ENCODE measurements at places on chromosomes 7 and 10.

GRCh38 chr7:55187701-55188491 lies 169.1 kb downstream of the EGFR start:
- DNase-seq: no peak

- DNase-seq: no peak
Measured at GRCh38 chr10:6543431-6544005, 36.6 kb downstream of the PRKCQ start.

DNA sequence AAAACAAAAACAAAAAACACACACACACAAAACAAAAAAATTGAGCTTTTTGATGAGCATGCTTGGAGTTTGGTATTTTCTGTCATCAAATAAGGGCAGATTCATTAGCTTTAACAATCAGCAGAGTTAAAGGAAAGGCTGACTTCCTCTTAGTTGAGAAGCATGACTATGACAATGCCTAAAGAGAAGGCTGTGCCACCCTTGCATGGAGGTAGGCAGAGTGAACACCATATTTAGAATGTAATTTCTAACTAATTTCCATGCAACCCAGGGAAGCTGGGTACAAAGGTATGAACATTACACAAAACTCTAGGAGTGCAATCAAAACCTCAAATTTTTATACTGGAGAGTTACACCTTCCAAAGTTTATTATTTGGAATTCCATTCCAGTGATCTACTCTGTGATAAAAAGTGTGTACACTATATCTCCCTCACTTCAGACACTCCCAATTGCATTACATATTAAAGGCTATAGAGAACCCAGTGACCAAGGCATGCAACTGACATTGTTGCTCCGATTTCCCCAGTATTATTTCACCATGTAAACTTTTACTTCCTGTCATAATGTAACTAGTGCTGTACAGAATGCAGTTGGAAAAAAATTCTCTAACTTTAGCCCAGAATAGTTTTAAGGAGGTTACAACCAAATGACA lies 9.4 kb upstream of the CYCS start:
- DNase-seq: no peak

GRCh38 chr7:159136442-159136841 lies 8.2 kb downstream of the VIPR2 start:
- DNase-seq: no peak

All from ELR (cell line).